CD8-positive, alpha-beta memory T cell (primary cell): ENCODE measurements at places on chromosomes 5 and 9. TPM values are rescaled to one million over a fixed set of nuclear protein-coding genes. Genes with fewer than 3 reads are reported as not detected.
A peak's percentile ranks its signal among the peaks of the same experiment; 100 is the strongest.

DNA sequence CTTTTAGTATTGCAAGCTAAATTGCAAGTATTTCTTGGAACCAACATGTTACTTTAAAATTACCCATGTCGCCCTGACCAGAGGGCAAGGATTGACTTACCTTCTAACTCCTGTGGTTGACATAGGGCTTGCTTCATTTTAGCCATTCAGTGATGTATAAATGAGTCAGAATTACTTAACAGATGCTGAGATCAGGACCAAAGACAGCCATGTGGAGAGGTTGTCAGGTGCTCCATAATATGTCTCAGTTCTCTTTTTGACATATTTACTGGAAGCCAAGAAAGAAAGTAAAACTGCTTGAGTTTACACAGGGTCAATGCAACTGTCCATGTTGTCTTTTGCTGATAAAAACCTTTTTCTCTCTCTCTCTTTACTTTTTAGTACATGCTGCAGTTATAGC is 33.2 kb downstream of the F2RL2 start:
- H3K36me3 ChIP-seq = peaks cover 19% of the 10 kb centered on the region
- DNase-seq = no peak
- no peaks in the 10 kb centered on the region for H3K4me1 ChIP-seq

DNA sequence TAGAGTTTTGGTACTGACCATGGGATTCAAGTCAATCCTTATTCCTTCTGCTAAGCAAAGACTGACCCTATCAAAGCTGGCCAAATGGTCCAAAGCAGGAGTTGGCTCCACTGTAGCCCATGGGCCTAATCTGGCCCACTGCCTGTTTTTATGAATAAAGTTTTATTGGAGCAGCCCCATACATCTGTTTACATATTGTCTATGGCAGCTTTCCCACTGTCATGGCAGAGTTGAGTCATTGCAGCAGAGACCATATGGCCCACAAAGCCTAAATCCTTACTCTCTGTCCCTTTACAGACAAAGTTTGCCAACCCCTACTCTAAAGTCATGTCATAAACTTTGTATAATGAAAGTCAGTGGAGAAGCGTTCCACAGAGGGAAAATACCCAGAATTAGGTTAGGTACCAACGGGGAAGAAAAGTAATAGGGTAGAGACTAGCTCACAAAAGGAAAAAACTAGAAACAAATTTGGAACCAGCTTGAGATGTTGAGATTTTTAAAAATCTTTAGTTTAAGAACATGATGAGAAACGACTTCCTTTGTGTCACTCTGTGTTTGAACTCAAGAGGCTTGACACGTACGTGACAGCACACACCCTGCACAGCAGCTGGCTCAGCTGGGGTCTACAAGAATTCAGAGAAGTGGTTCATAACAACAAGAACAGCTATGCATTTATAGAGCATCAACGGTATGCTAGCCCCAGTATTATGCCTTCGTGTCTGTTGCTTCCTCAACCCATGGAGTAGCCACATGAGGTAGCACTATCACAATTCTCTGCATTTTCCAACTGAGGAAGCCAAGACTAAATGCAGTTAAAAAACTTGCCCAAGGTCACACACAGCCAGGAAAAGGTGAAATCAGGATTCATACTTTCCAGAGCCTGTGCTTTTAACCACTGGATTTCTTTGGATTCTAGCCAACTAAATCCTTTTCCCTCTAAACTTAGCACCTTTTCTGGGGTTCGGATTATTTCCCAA is 198.9 kb upstream of the WWC1 start:
- no peaks in the 10 kb centered on the region for H3K27me3 ChIP-seq
- H3K4me1 ChIP-seq = no peaks in the 10 kb centered on the region
- no peak overlapping the region for H3K27ac ChIP-seq
- H3K4me3 ChIP-seq = no peak overlapping the region
- DNase-seq = no peak

DNA sequence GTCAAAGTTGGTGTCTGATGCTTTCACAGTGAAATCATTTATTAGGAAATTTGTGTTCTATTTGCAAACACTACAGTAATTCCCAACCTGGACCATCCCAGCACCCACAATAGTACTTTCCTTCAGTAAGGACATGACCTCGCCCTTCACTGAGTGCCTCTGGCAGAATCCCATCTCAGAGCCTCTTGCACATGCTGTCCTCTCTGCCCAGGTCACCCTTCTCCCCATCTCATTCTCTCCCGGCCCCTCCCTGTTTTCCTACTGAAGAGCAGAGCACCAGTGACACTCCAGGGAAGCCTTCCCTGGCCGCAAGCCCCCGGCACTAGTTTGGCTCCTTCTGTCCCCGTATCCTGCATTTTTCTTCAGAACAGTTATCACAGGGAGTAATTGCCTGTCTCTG is 220.4 kb downstream of the MAPKAP1 start:
- DNase-seq = no peak
- no peak overlapping the region for H3K27ac ChIP-seq
- H3K4me3 ChIP-seq = no peak overlapping the region

The SSBP2 gene
- 10.4 TPM for total RNA-seq

The SLC4A9 gene
- total RNA-seq = not detected

DNA sequence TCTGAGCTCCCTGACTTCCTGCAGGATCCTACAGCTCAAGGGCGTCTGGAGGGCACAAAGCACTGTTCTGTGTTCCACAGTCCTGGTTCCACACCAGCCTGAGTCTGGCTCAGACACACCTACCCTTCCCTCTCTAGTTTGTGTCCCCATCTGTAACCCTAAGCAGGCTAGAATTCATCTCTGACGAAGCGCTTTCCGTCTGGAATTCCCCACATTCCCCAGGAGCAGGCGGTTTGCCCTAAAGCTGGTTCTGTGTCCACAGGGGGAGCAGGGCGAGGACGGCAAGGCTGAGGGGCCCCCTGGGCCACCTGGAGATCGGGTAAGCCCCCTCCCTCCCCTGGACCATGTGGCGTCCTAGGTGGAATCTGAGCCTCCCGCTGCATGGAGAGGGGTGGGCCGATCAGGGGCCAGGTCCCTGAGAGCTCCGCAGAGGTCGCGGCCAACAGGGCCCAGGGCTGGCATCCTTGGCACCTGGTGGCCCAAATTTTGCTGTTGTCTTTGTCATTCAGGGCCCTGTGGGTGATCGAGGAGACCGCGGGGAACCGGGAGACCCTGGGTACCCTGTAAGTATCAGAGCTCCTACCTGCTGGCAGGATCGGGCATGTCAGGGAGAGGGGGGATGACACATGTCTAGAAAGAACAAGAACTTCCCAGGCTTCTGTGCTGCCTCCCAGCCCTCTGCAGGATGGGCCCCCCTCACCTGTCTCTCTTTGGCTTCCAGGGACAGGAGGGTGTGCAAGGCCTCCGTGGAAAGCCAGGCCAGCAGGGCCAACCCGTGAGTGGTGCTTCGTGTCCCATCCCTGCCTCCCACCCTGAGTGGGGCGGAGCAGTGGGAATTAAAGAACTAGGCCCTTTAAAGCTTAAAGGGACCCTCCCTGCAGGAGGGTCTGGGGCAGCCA is 34.5 kb upstream of the ORM1 start:
- no peaks in the 10 kb centered on the region for H3K4me1 ChIP-seq
- H3K27ac ChIP-seq = no peak overlapping the region

- no peak overlapping the region for H3K27ac ChIP-seq
- H3K4me1 ChIP-seq = no peaks in the 10 kb centered on the region
- no peak overlapping the region for H3K4me3 ChIP-seq
- H3K27me3 ChIP-seq = no peaks in the 10 kb centered on the region
- no peak for DNase-seq
- H3K36me3 ChIP-seq = peaks cover 52% of the 10 kb centered on the region
Observed at GRCh38 chr9:132919614-132920268, 24.7 kb downstream of the TSC1 start.

GRCh38 chr5:121979691-121980090 is 17.9 kb downstream of the SRFBP1 start:
- H3K4me3 ChIP-seq = no peak overlapping the region
- no peak overlapping the region for H3K27ac ChIP-seq
- no peaks in the 10 kb centered on the region for H3K36me3 ChIP-seq
- DNase-seq = no peak
- peaks cover 4% of the 10 kb centered on the region for H3K4me1 ChIP-seq

The FGFR4 gene
- total RNA-seq = 0.42 TPM

DNA sequence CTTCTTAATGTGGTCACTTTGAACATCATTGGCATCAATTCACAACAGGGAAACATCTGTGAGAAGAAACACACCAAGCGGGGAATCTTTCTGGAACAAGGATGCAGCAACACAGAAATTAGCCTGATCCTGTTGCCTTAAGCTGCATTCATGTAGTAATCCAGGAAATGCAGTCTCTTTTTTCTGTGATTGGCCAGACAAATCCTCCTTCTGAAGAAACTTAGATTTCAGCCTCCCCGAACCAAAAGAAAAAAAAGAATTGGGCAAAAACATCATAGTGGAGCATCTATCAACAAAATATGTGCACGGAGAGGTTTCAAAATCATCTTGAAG is 7.2 kb upstream of the XPA start:
- H3K27me3 ChIP-seq = no peaks in the 10 kb centered on the region
- H3K27ac ChIP-seq = no peak overlapping the region
- H3K36me3 ChIP-seq = no peaks in the 10 kb centered on the region
- no peak for DNase-seq
- H3K4me1 ChIP-seq = peaks cover 13% of the 10 kb centered on the region

The ARHGEF39 gene
- total RNA-seq = 10.7 TPM

GRCh38 chr5:108617467-108618435 is 129.9 kb upstream of the FER start:
- H3K27ac ChIP-seq = no peak overlapping the region
- no peaks in the 10 kb centered on the region for H3K36me3 ChIP-seq
- DNase-seq = no peak

DNA sequence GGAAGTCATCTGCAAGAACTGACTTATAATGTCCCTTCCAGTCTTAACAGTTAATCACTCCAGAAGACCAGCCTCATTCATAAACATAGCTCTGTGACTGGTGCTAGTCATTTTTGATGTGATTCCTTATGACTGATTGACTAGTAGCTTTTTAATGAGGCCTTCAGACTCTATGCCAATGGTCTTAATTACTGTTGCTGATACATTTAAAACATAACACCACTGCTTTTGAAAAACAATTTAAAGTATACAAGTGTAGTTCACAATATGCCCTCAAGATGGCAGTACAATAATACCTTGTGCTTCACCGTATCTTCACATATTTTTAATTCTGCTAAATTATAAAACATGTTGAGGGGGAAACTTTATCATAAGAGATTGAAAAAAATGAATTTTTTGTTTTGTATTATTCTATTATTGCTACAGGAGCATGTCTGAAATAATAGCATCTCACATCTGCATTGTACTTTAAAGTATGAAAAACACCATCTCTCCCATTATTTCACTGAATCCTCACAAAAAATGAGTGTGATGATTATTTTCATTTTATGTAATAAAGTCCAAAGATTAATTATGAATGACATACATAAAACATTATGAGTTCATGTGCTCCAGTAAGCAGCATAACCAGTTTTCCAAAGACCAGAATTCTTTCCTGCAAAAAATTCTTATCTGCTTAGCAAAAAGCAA is 55.2 kb upstream of the SHISAL2B start:
- H3K4me3 ChIP-seq = no peak overlapping the region
- H3K27me3 ChIP-seq = no peaks in the 10 kb centered on the region
- no peaks in the 10 kb centered on the region for H3K36me3 ChIP-seq
- H3K27ac ChIP-seq = no peak overlapping the region
- H3K4me1 ChIP-seq = no peaks in the 10 kb centered on the region

- H3K4me3 ChIP-seq = no peak overlapping the region
- no peaks in the 10 kb centered on the region for H3K27me3 ChIP-seq
- peak; percentile 67 for DNase-seq
- H3K27ac ChIP-seq = peak overlapping the region; percentile 35
- H3K4me1 ChIP-seq = no peaks in the 10 kb centered on the region
Observed at GRCh38 chr9:37531699-37532098, 44.5 kb downstream of the FBXO10 start.

DNA sequence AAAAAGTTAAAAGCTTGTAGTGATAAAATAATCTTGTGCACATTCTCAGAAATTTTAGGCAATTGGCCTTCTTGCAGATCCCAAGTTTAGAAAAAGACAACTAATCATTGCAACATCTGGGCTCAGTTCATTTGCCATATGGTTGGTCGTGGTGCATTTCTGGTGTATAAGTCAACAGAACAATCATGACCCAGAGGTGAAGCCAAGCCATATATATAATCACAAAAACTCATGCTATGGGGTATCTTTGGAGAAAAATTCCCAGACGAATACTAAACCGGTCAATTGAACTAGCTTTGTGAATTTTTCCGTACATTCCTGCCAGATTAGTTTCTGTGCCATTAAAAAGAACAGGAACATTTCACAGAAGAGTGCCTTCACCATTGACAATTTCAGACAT is 50.3 kb downstream of the FYB1 start:
- DNase-seq = no peak
- no peak overlapping the region for H3K27ac ChIP-seq
- H3K4me1 ChIP-seq = peaks cover 97% of the 10 kb centered on the region
- no peak overlapping the region for H3K4me3 ChIP-seq

The SVEP1 gene
- not detected for total RNA-seq

The LCN6 gene
- total RNA-seq = not detected

DNA sequence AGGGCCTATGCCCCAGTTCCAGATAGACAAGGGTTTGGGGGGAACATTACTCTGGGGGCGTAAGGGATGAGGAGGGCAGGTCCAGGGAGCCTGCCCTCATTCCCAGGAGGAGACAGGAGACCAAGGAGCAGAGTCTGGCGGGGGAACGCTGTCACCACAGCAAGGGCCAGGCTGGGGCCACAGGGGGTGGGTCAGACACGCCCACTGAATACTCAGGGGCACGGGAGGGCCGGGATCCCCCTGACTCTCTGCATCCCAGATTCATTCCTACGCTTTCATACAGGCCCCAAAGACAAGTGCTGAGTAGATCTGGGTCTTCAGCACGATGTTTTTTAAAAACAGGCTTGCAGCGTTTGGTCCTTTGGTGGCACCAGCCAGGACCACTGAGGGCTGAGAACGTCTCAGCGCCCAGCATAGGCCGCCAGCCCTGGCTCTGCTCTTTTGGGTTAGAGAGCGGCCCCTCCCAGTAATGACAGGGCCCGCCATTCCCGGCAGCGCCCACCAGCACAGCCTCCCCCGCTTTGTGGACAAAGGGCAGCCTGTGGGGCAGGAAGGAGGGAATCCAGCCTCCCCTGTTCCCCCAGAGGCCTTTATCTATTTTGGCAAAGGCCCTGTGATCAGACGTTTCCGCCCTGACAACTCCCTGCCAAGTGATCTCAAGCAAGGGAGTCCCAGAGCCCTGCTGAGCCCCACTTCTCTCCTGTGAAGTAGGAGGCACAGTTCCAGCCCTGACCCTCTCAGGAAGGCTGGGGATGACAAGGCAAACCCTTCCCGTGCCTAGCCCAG is 24.9 kb downstream of the NEK6 start:
- H3K4me3 ChIP-seq = no peak overlapping the region
- H3K4me1 ChIP-seq = peaks cover 17% of the 10 kb centered on the region
- no peaks in the 10 kb centered on the region for H3K27me3 ChIP-seq
- no peak overlapping the region for H3K27ac ChIP-seq

DNA sequence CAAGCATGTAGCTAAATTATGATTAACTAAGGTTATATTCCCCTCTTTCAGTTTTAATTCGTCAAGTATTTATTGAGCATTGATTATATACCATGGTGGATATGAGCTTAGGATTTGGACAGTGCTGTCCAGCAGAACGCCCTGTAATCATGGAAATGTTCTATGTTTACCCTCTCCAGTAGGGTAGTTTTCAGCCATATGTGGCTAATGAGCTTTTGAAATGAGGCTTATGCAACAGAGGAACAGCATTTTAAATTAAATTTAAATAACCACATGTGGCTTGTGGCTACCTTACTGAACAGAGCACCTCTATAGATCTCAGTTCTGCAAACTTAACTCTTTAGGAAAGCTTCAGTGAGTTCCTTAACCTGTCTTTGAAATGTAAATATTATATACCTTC is 59.1 kb downstream of the JMY start:
- no peaks in the 10 kb centered on the region for H3K27me3 ChIP-seq
- H3K4me3 ChIP-seq = no peak overlapping the region
- H3K36me3 ChIP-seq = peaks cover 8% of the 10 kb centered on the region
- H3K27ac ChIP-seq = no peak overlapping the region
- H3K4me1 ChIP-seq = no peaks in the 10 kb centered on the region

The PLK2 gene
- 3.0 TPM for total RNA-seq
